ENCODE measurements at places on chromosomes 3 and 15.
A peak's percentile ranks its signal among the peaks of the same experiment; 100 is the strongest.

- DNase-seq = no peak
These were observed 57.1 kb upstream of the STRIT1 start for GRCh38 chr3:155350571-155350970.

- peak; percentile 73 for DNase-seq
These were observed at the start of gene ZNF385D for GRCh38 chr3:21750831-21751391. TSS of gene ZNF385D (minus strand) at chr3:21751210. CDS start at chr3:21750916, 294 bp downstream.

DNA sequence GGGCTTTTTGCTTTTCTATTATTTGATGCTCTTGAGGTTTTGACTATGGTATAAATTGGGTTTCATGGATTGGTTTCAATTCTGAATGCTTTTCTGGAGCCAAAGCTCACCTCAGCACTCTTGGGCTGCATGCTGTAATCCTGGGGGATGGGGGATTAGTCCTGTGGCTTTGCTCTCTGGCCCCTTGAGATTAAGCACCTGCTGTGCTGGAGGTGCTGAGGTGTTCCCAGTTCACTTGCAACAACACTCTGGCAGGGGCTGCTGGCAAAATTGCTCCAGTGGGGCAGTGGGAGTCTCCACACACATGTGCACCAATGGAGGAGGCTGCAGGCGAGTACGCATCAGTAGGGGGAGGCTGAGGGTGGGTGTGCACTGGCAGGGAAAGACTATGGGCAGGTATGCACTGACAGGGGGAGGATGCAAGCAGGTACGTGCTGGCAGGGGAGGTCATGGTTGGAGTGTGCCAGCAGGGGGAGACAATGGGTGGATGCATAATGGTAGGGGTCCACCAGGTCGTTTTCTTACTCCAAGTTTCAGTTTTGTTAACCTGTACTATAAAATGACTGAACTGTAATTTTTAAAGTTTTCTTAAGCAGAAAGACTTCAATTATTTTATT is 489.2 kb downstream of the FGF12 start:
- DNase-seq = no peak

DNA sequence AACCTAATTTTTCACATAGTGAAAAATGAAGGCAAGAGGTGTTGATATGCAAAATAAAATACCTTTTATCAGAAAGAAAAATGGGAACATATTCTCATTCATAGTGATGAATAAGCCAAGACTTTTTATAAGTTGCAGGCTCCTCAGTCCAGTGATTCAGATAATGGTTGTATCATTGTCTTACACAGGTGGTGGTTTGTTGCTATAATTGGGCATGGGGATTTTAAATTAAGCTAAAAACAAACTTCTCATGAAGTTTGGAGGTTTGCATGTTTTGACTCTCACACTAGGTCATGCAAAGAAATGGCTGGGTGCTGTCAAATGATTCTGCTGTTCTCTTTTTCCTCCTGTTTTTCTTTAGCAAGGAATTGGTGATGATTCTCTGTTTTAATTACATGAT is 60.8 kb upstream of the SKIL start:
- no peak for DNase-seq

- DNase-seq = no peak
These were observed 6.3 kb upstream of the CTSH start for GRCh38 chr15:78950902-78951840.

DNA sequence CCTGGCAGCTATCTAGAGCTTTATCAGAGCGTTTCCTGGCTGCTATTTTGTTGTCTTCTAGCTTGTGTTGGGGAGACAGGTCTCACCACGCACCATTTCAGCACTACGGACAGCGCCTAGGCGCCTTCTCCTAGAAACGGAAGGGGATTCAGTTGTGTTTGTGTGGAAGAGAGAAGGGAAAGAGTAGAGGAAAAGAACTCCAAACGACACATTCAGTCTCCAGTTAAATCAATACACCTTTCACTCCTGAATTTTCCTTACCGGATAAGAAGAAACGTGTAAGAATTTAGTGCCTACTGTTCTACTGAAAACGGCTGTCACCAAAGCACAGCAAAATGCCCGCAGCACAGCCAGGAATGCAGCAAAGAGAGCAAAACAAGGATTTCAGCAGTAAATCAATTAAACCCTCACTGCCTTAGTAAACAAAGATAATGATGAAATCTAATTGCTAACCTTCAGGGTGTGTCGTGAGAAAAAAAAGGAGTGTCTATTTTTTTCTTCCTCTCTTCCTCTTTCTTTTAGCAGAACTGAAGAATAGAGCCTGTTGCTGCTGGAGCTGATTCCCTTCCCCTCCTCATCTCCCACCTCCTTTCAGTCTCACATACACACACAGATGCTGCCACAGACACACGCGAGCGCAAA is 412 bp upstream of the CTXN2 start:
- peak; percentile 10 for DNase-seq

GRCh38 chr3:28207000-28207733 is 34.3 kb upstream of the CMC1 start:
- no peak for DNase-seq

- no peak for DNase-seq
These were observed 38.9 kb downstream of the SLC25A26 start for GRCh38 chr3:66259566-66260255.

- DNase-seq = no peak
These were observed 37.8 kb downstream of the IQGAP1 start for GRCh38 chr15:90425726-90426346.

GRCh38 chr3:113377158-113377557 is 64.1 kb downstream of the CFAP44 start:
- DNase-seq = no peak

- no peak for DNase-seq
These were observed 210.0 kb upstream of the TRIM42 start for GRCh38 chr3:140467796-140468315.

- DNase-seq = no peak
These were observed 69.1 kb downstream of the KBTBD8 start for GRCh38 chr3:67067251-67067650.

DNA sequence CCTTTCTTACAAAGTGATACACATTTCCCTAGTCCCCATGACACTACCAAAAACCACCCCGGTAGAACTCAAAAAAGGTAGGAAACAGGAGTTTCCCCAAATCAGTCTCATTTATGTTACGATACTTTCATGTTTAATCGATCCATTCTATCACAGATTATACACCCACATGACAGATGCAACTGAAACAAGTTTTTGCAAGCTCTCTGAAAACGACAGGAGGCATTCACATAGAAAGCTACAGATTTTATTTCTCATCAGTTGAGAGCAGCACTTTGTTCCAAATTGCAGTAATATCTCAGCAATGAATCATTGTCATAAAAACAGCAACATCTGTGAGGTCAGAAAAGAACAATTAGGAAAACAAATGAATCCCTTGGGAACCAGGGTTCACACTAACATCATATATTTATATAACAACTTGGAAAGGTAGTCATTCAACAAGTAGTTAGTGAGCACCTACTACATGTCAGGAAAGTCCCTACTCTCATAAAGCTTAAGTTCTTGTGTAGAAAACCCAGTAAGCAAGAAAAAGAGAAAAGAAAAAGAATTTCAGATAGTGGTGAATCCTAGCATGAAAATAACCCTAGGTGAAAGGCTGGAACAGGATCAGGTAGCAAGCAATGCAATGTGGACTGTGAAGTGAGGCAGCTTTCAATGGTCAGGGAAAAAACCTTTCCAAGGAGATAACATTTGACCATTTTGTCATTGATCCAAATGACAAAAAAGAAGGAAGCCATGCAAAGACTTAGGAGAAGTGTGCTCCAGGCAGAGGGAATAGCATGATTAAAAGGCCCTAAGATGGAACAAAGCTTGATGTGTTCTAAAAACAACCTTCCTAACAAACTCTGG is 8.3 kb downstream of the PLD1 start:
- DNase-seq = no peak

DNA sequence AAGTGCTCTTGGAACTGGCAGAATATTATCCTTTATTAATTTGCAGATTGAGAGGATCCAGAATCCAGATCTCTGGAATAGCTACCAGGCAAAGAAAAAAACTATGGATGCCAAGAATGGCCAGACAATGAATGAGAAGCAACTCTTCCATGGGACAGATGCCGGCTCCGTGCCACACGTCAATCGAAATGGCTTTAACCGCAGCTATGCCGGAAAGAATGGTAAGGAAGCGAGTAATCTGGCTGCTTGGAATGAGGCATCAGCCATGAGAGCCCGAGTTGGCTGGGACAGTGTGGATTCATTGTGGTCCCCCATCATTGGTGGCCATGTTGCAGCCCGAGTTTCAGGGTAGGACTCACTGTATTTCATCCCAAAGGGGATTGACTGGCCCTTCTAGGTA is 47.1 kb downstream of the PARP14 start:
- peak; percentile 81 for DNase-seq

- no peak for DNase-seq
These were observed 215.0 kb downstream of the PTPRG start for GRCh38 chr3:61776390-61776789.

GRCh38 chr15:43998607-43999006 is 171.8 kb downstream of the WDR76 start:
- DNase-seq = no peak

DNA sequence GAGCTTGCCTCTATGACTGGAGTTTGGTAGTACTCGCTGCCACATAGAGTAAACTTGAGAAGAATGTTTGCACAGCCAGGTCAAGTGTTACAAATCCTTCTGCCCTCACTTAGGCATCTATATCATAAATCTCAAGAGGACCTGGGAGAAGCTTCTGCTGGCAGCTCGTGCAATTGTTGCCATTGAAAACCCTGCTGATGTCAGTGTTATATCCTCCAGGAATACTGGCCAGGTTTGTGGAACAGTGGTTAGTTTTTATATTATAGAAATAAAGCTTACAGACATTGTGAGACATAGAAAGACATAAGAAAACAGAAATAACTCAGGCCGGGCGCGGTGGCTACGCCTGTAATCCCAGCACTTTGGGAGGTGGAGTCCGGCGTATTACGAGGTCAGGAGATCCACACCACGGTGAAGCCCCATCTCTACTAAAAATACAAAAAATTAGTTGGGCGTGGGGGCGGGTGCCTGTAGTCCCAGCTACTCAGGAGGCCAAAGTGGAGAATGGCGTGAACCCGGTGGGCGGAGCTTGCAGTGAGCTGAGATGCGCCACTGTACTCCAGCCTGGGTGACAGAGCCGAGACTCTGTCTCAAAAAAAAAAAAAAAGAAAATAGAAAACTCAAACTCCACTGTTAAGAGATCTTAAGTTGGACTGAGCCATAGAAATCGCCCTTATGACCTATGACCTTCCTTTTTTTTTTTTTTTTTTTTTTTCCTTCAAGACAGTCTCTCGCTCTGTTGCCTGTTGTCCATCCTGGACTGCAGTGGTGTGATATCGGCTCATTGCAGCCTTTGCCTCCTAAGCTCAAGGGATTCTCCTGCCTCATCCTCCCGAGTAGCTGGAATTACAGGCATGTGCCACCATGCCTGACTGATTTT is 2.2 kb downstream of the RPSA start:
- no peak for DNase-seq

DNA sequence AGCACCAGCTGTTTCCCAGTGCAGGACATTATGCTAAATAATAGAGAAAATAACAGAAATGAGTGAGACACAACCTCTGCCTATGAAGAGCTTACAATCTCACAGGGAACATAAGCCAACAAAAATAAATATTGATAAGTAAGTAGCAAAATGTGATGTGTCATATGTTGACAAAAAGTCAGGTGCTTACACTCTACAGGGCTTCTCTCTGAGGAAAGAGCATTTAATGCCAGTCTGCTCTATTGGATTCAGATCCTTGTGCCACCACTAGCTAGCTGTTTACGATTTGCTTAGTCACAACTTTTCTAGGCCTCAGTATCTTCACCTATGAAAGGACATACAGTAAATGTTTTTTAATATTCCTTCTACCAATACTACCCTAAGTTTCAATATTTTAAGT is 500.9 kb upstream of the NAALADL2 start:
- DNase-seq = no peak

DNA sequence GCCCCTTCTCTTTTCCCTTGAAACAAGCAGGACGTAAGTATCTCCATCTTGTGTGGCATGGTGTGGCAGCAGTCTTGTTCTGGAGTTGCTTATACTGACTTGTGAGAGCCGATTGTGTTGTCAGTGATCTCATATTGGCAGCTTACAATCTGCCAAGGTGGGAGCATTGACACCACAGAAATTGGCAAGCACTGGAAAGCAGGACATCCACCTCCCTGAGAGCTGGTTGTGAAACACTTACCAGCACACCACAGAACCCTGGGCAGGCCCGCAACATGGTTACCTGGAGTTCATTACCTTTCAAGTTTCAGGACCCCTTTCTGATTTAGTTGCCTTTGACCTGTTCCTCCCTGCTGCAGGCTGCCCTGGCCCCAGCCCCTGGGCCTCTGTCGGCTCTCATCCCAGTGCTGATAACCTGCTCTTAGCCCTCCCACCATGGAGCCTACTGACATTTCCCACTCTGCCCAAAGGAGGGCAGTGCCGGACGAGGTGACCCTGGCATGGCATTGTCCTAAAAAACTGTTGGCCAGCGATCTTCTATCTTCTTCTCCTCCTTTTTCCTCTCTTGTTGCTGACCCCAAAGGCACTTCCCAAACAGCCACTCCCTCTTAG is 10.6 kb upstream of the ATP2B2 start:
- no peak for DNase-seq

DNA sequence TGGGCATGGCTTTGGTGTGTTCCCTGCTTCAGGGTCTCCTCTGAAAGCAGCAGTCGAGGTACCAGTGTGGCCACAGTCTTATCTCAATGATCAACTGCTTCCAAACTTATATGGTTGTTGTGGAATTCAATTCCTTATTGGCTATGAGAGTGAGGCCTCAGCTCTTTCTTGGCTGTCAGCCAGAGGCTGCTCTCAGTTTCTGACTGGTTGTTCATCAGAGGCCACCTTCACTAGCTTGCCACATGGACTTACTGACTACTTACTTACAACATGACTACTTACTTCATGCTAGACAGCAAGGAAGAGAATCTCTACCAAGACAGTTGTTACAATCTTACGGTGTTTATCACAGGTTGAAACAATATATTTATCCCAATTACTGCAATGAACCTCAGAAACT is 789.2 kb downstream of the DIPK2A start:
- no peak for DNase-seq

DNA sequence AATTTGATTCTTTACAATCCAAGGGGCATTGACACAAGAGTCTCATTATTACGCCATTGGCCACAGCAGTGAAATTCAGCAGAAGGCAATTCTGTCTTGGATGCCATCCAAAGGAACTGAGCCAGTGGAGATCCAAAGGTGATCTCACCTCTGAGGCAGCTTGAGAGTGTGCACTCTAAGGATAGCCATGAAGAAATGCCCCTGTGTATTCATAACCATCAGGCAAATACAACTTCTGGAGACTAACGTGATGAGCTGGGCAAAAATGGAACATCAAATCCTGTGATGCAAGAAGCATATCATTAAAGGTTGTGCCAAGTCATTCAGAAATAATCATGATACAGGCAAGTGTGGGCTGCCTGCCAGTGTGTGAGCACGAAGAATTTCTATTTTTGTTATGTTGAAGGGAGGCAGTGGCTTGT is 41.4 kb downstream of the ROBO2 start:
- DNase-seq = peak; percentile 88

GRCh38 chr15:92527197-92527596 is 128.4 kb downstream of the FAM174B start:
- DNase-seq = no peak

GRCh38 chr3:53845103-53845880 is 927 bp downstream of the CHDH start:
- no peak for DNase-seq

Data from NCI-H446 (cell line).